ENCODE measurements at places on chromosomes 11 and 22.

- DNase-seq, result no peak
- H3K4me1 ChIP-seq, result peaks cover 24% of the 10 kb centered on the region
- no peak overlapping the region for H3K4me3 ChIP-seq
- H3K36me3 ChIP-seq, result no peaks in the 10 kb centered on the region
- H3K27ac ChIP-seq, result peak overlapping the region; percentile 87
These were observed 31.6 kb upstream of the A4GALT start for GRCh38 chr22:42752230-42752746.

GRCh38 chr11:96758957-96759356 lies 369.1 kb downstream of the JRKL start:
- no peak for DNase-seq
- H3K4me1 ChIP-seq, result no peaks in the 10 kb centered on the region
- H3K27ac ChIP-seq, result no peak overlapping the region
- no peaks in the 10 kb centered on the region for H3K27me3 ChIP-seq
- H3K36me3 ChIP-seq, result no peaks in the 10 kb centered on the region

DNA sequence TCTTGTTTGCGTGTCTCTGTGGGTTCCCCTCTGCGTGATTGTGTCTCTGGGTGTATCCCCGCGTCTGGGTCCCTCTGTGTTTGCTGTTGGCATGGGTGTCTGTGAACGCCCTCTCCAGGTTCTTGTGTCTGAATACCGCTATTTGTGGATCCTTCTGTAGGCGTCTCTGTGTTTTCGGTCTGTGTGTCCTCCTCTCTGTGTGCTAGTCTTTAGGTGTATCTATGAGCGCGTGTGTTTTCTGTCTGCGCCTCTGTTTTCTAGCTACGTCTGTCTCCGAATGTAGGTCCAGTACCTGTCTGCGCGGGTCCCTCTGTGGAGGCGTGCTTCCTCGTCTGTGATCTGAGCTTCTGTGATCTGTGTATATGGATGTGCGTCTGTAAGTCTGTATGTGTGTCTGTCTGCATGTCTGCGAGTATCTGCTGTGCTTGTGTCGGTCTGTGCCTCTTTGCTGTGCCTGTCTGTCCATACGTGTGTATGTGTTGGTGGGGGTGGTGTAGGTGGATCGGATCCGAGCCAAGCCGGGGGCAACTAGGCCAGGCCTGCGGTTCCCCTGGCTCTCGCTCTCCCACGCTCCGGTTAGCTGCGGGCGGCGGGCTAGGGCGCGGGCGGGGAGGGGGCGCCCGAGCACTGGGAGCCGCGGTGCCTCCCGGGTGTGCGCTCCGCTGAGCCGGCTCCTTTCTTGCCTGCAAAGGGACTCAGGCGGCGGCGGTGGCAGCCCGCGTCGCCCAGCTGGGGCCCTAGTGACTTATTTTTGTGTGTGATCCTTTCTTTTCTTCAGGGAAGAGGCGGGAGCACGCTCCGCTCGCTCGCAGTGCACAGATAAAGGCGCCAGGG lies 105.3 kb upstream of the E2F8 start:
- no peak overlapping the region for H3K27ac ChIP-seq
- peak; percentile 85 for DNase-seq
- no peaks in the 10 kb centered on the region for H3K36me3 ChIP-seq
- no peaks in the 10 kb centered on the region for H3K27me3 ChIP-seq

GRCh38 chr11:83102834-83103233 lies 31.1 kb upstream of the RAB30 start:
- no peak for DNase-seq
- no peaks in the 10 kb centered on the region for H3K36me3 ChIP-seq

GRCh38 chr22:37797874-37798500 lies 9.7 kb upstream of the GCAT start:
- no peaks in the 10 kb centered on the region for H3K27me3 ChIP-seq
- no peak overlapping the region for H3K4me3 ChIP-seq
- H3K27ac ChIP-seq, result no peak overlapping the region

GRCh38 chr11:100810666-100811065 lies 123.6 kb downstream of the ARHGAP42 start:
- H3K4me1 ChIP-seq, result no peaks in the 10 kb centered on the region
- H3K4me3 ChIP-seq, result no peak overlapping the region
- no peak for DNase-seq
- H3K27me3 ChIP-seq, result no peaks in the 10 kb centered on the region
- H3K27ac ChIP-seq, result no peak overlapping the region
- no peaks in the 10 kb centered on the region for H3K36me3 ChIP-seq

GRCh38 chr22:29816128-29816527 lies 21.9 kb downstream of the ASCC2 start:
- no peak overlapping the region for H3K4me3 ChIP-seq
- no peaks in the 10 kb centered on the region for H3K27me3 ChIP-seq
- H3K27ac ChIP-seq, result no peak overlapping the region
- no peak for DNase-seq
- peaks cover 12% of the 10 kb centered on the region for H3K4me1 ChIP-seq

GRCh38 chr22:44159811-44160210 lies 20.9 kb upstream of the PARVG start:
- no peak for DNase-seq
- no peaks in the 10 kb centered on the region for H3K27me3 ChIP-seq
- H3K36me3 ChIP-seq, result peaks cover 46% of the 10 kb centered on the region
- no peak overlapping the region for H3K27ac ChIP-seq
- no peak overlapping the region for H3K4me3 ChIP-seq

- no peaks in the 10 kb centered on the region for H3K27me3 ChIP-seq
- H3K36me3 ChIP-seq, result peaks cover 40% of the 10 kb centered on the region
- DNase-seq, result no peak
- no peak overlapping the region for H3K27ac ChIP-seq
These were observed 4.5 kb upstream of the MAPK8IP1 start for GRCh38 chr11:45880772-45881570.

- no peak for DNase-seq
- no peaks in the 10 kb centered on the region for H3K36me3 ChIP-seq
- H3K4me1 ChIP-seq, result no peaks in the 10 kb centered on the region
- H3K4me3 ChIP-seq, result no peak overlapping the region
- no peak overlapping the region for H3K27ac ChIP-seq
These were observed 911.9 kb downstream of the OPCML start for GRCh38 chr11:132620423-132620822.

DNA sequence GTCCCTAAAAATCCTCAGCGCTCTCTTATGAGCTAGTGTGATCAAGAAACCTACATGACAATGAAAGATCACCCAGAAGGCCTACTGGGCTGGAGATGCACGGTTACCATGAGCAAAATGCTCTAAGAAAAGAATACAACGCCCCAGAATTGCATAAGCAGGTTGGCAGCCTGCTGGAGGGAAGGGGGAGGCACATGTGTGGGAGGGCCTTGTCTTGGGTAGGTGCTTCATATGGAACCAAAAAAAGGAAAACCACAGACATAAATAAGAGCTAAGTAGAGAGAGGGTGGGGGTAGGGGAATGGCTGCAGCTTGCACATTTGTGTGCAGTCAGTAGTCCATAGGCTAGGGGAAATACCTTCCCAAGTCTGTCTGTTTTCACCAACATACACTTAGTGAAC lies 2.8 kb downstream of the SIAE start:
- no peak overlapping the region for H3K4me3 ChIP-seq
- DNase-seq, result peak; percentile 35
- no peaks in the 10 kb centered on the region for H3K27me3 ChIP-seq
- H3K4me1 ChIP-seq, result peaks cover 22% of the 10 kb centered on the region

- peaks cover 46% of the 10 kb centered on the region for H3K4me1 ChIP-seq
- no peak for DNase-seq
- no peaks in the 10 kb centered on the region for H3K27me3 ChIP-seq
- no peak overlapping the region for H3K4me3 ChIP-seq
- no peaks in the 10 kb centered on the region for H3K36me3 ChIP-seq
These were observed 36.0 kb upstream of the MYH9 start for GRCh38 chr22:36423461-36424404.

DNA sequence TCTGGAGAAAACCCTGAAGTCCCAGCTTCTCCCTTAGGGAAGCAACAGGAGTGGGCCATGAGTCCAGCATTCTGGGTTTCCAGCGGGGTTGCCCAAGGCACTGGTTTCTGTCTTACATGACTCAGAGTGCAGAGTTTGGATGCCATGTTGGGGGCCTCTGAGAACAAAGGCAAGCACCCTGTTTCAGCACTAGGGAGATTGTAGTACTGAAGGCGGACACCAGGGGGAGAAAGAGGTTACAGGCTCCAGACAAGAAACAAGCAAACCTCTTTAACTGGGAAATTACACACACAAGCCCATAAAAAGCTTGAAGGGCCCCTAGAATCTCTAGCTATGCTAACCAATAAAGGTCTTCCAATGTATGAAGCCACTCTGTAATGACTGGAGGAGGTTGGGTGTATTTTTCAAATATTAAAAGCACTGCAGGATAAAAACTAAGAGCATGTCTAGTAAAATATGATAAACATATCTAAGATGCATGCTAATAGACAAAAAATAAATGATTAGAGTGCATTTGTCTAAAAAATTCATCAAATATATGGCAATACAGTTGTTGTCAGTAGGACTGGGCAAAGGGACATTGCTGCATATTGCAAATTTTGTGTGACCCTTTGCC lies 7.1 kb downstream of the MS4A6E start:
- no peak overlapping the region for H3K27ac ChIP-seq
- H3K27me3 ChIP-seq, result no peaks in the 10 kb centered on the region
- H3K4me1 ChIP-seq, result no peaks in the 10 kb centered on the region

DNA sequence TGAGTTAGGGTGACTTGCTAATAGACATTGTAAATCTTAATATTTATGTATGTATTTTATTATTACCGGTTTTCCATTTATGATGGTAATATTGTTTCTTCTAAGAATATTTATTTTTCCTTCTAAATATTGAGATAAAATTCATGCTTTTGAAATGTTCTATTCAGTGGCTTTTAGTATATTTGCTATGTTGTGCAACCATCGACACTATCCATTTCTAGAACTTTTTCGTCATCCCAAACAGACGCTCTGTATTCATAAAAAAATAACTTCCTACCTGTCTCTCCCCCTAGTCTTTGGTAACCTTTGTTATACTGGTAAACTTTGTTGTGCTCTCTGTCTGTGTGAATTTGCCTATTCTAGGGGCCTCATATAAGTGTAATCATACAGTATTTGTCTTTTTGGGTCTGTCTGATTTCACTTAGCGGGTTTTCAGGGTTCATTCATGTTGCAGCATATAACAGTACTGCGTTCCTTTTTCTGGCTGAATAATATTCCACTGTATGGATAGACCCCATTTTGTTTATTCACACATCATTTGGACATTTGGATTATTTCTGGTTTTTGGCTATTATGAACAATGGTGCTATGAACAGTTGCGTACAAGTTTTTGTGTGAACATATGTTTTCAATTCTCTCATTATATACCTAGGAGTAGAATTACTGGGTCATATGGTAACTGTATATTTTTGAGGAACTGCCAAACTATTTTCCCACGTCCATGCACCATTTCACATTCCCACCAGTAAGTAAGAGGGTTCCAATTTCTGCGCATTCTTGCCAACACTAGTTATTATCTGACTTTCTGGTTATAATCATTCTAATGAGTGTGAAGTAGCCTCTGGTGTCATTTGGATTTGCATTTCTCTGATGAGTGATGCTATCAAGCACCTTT lies 15.9 kb downstream of the NEAT1 start:
- H3K27me3 ChIP-seq, result no peaks in the 10 kb centered on the region
- no peak overlapping the region for H3K4me3 ChIP-seq
- no peak overlapping the region for H3K27ac ChIP-seq
- peaks cover 85% of the 10 kb centered on the region for H3K4me1 ChIP-seq
- no peak for DNase-seq
- peaks cover 35% of the 10 kb centered on the region for H3K36me3 ChIP-seq

DNA sequence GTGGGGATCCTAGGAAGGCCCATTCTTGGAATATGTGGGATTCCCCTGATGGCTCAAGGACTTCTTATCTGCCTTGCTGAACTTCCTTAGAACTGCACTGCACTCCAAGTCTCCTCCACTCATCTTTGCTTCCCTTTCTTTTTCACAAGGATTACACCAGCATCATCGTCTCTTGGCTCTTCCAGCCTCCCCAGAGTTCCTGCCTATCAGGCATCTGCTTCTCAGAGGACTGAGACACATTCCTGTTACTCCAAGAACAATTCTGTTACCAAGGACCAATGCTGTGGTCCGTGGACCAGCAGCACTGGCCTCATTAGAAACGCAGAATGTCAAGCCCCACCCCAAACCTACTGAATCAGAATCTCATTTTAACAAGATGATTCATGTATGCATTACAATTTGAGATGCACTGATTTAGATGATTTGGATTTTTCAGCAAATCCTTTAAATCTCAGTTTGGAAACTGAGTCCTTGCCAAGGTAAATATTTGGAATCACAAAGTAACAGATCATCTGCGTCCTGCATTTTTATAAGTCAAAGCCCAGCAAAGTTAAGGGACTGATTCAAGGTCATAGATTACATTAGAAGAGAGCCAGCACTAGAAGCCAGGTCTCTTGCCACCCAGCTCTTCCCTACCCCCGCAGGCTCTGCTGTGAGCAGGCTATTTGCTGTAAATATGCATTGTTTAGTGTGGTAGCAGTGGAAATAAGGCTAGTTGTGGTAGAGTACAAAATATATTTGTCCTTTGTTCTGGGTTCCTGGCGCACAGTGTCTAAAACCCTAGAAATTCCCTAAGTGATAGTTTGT lies 110.9 kb downstream of the SWAP70 start:
- H3K4me1 ChIP-seq, result no peaks in the 10 kb centered on the region
- H3K4me3 ChIP-seq, result no peak overlapping the region
- H3K27ac ChIP-seq, result no peak overlapping the region
- H3K27me3 ChIP-seq, result no peaks in the 10 kb centered on the region
- H3K36me3 ChIP-seq, result no peaks in the 10 kb centered on the region
